Activated naive CD4-positive, alpha-beta T cell (primary cell): ENCODE measurements at places on chromosomes 16 and 17.
A peak's percentile ranks its signal among the peaks of the same experiment; 100 is the strongest.

DNA sequence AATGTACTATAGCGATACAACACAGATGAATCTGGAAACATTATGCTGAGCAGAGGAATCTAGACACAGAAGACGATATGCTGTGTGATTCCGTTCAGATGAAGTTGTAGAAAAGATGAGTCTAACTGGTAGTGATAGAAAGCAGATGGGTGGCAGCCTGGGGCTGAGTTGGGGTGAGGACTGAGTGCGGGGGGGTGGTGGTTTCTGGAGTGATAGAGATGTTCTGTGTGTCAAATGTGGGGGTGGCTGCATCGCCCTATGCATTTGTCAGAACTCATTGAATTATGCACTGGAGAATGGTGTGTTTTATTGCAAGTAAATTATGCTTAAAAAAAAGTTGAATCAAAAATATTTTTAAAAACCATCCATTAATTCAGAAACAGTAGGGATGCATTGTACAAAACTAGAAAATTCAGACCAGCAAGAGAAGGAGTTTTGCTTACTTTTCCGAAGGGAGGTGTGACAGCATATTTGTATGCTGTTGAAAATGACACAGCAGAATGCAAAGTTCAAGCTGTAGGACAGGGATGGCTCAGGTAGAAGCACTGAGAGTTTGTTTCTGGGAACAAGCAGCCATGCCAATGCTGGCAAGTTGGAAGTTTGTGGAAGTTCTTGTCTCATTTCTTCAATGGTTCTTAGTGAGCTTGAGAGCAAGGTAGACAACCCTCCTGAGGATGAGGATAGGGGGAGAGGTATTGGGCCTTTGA is 13.0 kb upstream of the DRG2 start:
- no peak for DNase-seq

GRCh38 chr16:83059237-83059636 is 432.5 kb downstream of the CDH13 start:
- no peak for DNase-seq

- DNase-seq = no peak
Measured at GRCh38 chr17:29874931-29875596, 55.0 kb downstream of the SSH2 start.

- DNase-seq = no peak
Measured at GRCh38 chr16:88344411-88345030, 38.2 kb upstream of the ZNF469 start.

GRCh38 chr17:77476931-77477805 is 336.4 kb downstream of the SEC14L1 start:
- no peak for DNase-seq

- peak; percentile 12 for DNase-seq
Measured at GRCh38 chr17:66906321-66907278, 57.9 kb upstream of the CACNG4 start.
